ENCODE measurements at places on chromosomes 3 and 15.

- H3K27me3 ChIP-seq, result no peaks in the 10 kb centered on the region
- H3K27ac ChIP-seq, result no peak overlapping the region
- no peak for DNase-seq
- peaks cover 5% of the 10 kb centered on the region for H3K4me1 ChIP-seq
These were observed 50.4 kb downstream of the TCF12 start for GRCh38 chr15:56968821-56969220.

DNA sequence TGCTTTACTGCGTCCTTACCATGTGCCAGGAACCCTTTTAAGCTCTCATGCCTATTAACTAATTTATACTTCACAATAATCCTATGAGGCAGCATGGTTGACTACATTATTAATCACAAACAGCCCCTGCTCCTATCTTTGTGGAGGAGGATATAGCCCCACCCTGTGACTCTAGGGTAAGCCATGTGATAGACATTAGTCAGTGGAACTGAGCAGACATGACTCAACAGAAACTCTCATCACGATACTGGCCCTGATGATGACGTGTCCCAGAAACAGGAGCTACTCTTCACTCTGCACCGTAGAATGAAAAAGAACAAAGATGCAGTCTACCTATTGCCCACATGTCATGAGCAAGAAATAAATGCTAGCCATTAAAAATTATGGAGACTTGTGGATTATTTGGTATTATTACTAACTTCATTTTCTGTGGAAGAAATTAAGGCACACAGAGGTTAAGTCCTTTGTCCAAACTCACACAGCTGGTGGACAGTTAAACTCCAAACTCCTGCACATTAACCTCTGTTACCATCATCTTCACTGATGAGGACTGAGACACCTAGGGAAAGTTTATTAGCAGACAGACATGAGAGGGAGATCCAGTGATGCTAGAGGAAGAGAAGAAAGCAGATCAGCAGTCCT is 51.2 kb downstream of the CFAP20DC start:
- no peaks in the 10 kb centered on the region for H3K27me3 ChIP-seq
- no peaks in the 10 kb centered on the region for H3K4me1 ChIP-seq
- no peak overlapping the region for H3K27ac ChIP-seq
- H3K4me3 ChIP-seq, result no peak overlapping the region

DNA sequence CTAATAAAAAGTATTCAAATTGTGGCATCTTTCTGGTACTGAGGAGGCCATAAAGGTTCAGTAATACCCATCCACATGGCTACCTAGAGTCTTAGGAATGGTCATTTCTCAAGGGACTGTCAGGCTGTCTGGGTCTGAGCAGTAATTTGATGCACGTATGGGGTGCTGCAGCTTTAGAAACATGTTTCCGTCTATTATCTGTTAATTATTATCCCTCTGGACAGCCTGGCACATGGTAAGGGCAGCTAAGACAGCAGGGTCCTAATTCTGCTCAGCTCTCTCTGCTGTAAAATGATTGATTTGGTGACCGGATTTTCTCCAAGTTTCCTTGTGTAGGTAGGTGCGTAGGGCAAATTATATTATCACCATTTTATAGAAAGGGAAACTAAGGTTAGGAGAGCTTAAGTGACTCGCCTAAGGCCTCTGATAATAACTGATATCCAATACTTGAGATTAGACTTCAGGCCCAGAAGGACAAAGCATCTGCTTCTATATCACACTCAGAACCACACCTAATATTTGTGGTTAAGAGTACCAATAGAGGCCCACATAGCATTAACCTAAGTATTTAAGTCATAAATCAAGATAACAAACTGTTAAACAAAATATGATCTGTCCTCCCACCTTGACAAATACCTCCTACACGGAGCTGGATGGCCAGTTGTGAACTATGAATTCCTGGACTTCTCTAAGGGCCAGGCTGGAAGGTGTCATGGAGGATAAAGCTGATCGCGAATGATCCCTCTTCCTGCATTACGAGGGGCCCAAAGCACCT is 2.9 kb upstream of the RAP2B start:
- H3K4me1 ChIP-seq, result peaks cover 22% of the 10 kb centered on the region
- DNase-seq, result no peak

GRCh38 chr3:171190668-171191067 is 164.1 kb upstream of the SLC2A2 start:
- no peak overlapping the region for H3K27ac ChIP-seq
- H3K36me3 ChIP-seq, result peaks cover 14% of the 10 kb centered on the region
- no peak overlapping the region for H3K4me3 ChIP-seq
- H3K4me1 ChIP-seq, result no peaks in the 10 kb centered on the region
- DNase-seq, result no peak

DNA sequence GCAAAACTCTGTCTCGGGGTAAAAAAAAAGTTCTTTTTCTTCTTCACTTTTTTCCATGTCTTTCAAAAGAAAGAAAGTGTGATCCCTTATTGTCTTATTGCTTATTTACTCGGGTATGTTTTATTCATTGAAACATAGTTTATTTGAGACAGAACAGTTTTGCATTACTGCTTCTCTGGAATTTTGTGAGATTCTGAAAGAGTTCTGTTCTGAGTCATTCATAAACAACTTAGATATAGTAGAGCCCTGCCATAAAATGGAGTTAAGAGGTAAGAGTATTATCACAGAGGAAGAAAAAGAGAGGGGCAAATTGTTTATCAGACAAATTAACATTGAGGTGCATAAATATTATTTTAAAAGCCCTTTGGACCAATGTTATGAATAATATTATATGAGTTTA is 522.2 kb downstream of the ROBO2 start:
- DNase-seq, result no peak
- H3K36me3 ChIP-seq, result no peaks in the 10 kb centered on the region
- H3K27me3 ChIP-seq, result no peaks in the 10 kb centered on the region
- H3K4me3 ChIP-seq, result no peak overlapping the region

DNA sequence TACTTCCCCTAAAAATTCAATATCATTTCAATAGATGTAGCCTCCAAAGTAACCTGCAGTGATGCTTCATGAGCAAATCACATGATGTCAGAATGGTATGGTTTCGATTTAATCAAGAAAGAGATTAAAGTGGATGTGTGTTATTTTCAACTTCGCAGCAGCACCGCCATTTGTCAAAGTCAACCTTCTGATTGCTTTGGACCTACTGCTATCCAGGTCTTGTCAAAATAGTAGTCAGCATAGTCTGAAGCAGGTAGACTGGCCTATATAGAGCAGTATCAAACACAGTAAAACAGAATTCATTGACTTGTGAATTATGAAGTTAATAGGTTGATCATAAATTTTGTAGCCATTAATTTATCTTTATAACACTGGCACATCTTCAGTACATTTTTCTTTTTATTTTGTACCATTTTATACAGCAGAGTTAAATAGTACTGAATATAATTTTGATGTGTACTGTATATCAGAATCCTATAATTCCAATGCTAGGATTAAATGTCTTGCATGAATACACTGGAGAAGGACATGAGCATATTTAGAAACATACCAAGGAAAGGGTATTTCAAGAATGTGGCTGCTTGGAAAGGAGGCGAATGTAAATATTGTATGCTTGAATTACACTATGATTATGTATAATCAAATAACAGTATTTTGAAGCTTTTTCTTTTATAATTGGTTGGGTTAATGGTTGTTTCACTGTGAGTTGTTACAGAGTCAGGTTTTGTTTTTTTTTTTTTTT is 79.6 kb downstream of the CDIN1 start:
- H3K27ac ChIP-seq, result no peak overlapping the region
- H3K4me3 ChIP-seq, result no peak overlapping the region
- H3K27me3 ChIP-seq, result no peaks in the 10 kb centered on the region
- no peaks in the 10 kb centered on the region for H3K36me3 ChIP-seq
- H3K4me1 ChIP-seq, result no peaks in the 10 kb centered on the region

- H3K27me3 ChIP-seq, result peaks cover 18% of the 10 kb centered on the region
- no peak for DNase-seq
- H3K27ac ChIP-seq, result no peak overlapping the region
- H3K36me3 ChIP-seq, result no peaks in the 10 kb centered on the region
These were observed 30.8 kb downstream of the CHCHD4 start for GRCh38 chr3:14093831-14094230.

- no peaks in the 10 kb centered on the region for H3K27me3 ChIP-seq
- peaks cover under 1% of the 10 kb centered on the region for H3K36me3 ChIP-seq
- H3K4me3 ChIP-seq, result peak within 1 kb of the TSS; percentile 57
- peak; percentile 32 for DNase-seq
These were observed at the start of the genes CLCN2 and POLR2H for GRCh38 chr3:184361532-184361931. Gene CLCN2 (minus strand): TSS chr3:184361605. CDS start chr3:184361479, 126 bp downstream. Gene POLR2H (plus strand): TSS chr3:184361710. CDS start chr3:184363493, 1,783 bp downstream.

- no peak overlapping the region for H3K4me3 ChIP-seq
- H3K27ac ChIP-seq, result no peak overlapping the region
- DNase-seq, result no peak
- peaks cover 3% of the 10 kb centered on the region for H3K27me3 ChIP-seq
- H3K4me1 ChIP-seq, result no peaks in the 10 kb centered on the region
These were observed 16.0 kb downstream of the SLC22A14 start for GRCh38 chr3:38297947-38298711.

DNA sequence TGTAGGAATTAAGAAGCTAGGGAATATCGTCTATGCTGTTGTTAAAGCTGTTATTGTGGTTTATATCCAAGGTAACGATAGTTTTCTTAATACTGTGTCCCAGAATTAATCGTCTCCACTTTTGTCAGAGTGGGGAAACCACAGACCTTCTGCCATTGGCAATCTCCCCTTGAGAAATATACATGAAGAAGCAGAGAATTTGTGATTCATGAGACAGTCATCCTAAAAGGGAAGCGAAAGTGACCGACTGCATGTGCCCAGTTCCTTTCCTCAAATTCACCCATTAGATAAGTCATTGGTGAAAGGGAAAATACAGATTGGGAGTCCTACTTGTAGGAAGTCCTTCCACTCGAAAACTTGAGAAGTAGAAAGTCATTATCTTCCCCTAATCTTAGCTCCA is 26.6 kb downstream of the DIPK2A start:
- no peaks in the 10 kb centered on the region for H3K27me3 ChIP-seq
- H3K36me3 ChIP-seq, result no peaks in the 10 kb centered on the region
- DNase-seq, result no peak

DNA sequence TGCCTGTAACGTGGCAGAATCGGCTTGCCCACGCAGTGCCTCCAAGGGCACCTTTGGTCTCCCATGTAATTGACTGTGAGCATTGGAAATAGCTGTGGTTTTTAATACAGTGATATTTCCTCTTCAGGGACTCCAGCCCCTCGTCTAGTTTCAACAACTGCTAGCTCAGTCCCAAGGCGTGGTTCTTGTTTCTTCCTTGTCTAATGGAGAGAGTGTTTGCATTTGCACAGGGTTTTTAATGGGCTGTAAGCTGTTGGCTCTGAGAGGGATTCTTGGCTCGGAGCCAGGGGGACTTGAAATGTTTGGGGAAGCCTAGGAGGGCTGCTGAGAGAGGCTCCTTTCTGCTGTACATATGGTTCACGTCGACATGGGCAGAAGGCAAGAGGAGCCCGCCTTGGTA is 86.2 kb downstream of the THSD4 start:
- H3K4me3 ChIP-seq, result no peak overlapping the region
- DNase-seq, result no peak
- no peaks in the 10 kb centered on the region for H3K4me1 ChIP-seq

- H3K4me1 ChIP-seq, result peaks cover 23% of the 10 kb centered on the region
- peak overlapping the region; percentile 72 for H3K4me3 ChIP-seq
- peak; percentile 51 for DNase-seq
- no peaks in the 10 kb centered on the region for H3K36me3 ChIP-seq
- H3K27me3 ChIP-seq, result no peaks in the 10 kb centered on the region
These were observed 58.9 kb downstream of the SLMAP start for GRCh38 chr3:57815036-57815435.

DNA sequence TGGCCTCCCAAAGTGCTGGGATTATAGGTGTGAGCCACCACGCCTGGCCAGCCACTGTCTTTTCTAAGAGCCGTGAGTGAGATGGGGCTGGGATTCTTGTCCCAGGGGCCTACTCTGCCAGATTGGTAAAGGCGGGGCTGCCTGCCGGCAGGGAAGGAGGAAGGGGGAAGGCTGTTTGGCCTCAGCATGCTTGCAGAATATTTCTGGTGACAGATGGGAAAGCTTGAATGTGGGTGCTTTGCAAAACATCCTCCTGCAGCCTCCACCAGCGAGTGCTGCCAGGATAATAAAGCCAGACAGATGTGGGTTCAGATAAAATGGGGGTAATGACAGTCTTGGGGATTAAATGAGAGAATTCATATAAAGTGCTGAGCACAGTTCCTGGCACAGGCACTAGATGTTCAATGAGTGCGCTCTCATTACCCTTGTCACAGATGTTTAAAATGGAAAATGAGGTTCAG is 19.8 kb upstream of the ACOX2 start:
- no peaks in the 10 kb centered on the region for H3K4me1 ChIP-seq
- no peak overlapping the region for H3K4me3 ChIP-seq
- H3K27me3 ChIP-seq, result peaks cover 3% of the 10 kb centered on the region
- DNase-seq, result no peak
- no peaks in the 10 kb centered on the region for H3K36me3 ChIP-seq

- no peaks in the 10 kb centered on the region for H3K36me3 ChIP-seq
- H3K27me3 ChIP-seq, result no peaks in the 10 kb centered on the region
- H3K27ac ChIP-seq, result no peak overlapping the region
- no peak for DNase-seq
- H3K4me1 ChIP-seq, result no peaks in the 10 kb centered on the region
These were observed 11.4 kb upstream of the PEX5L start for GRCh38 chr3:180048103-180048502.

DNA sequence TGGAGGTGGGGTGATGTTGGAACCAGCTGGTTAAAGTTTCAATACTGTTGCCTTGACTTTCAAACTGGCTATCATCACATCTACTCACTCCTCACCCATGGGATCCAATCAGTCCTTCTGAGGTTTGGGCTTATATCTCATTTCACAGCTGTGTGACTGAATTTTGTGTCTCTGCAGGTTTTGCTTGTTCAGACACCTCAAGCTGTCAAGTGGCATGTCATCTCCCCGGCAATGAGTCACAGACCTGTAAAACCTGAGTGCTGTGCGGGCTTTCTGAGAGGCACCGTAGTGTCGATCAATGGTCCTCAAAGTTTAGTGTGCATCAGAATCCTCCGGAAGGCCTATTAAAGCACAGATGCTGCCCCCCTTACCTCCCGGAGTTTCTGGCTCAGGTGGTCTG is 86.4 kb upstream of the RORA start:
- H3K4me3 ChIP-seq, result no peak overlapping the region
- DNase-seq, result no peak
- H3K27ac ChIP-seq, result no peak overlapping the region
- H3K27me3 ChIP-seq, result no peaks in the 10 kb centered on the region

- H3K4me3 ChIP-seq, result no peak overlapping the region
- no peak overlapping the region for H3K27ac ChIP-seq
- H3K4me1 ChIP-seq, result no peaks in the 10 kb centered on the region
- peaks cover 68% of the 10 kb centered on the region for H3K36me3 ChIP-seq
These were observed 10.8 kb downstream of the NMD3 start for GRCh38 chr3:161231861-161232260.

All from CD4-positive, CD25-positive, alpha-beta regulatory T cell (primary cell).